Fibroblast of lung (primary cell): ENCODE measurements at places on chromosomes 16 and 17. TPM values are rescaled to one million over a fixed set of nuclear protein-coding genes. Genes with fewer than 3 reads are reported as not detected.
A peak's percentile ranks its signal among the peaks of the same experiment; 100 is the strongest.

DNA sequence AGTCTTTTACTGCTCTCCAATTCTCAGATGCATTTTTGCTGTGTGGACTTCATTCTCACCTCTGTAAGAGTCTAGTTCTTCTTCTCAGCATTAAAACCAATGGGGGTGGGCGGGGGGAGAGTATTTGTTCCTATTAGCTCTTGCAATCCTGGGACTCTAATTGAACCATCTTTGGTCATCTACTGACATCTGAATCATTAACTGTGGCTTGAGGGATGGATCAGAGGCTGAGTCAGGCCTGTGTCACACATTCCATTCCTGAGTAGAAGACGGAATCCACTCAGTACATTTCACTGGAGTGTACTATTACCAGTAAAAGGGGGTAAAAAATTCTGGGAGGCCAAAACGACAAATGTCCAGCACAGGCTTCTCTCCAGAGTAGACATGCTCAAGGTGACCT is 12.8 kb upstream of the ZNF23 start:
- DNase-seq, result peak; percentile 78

DNA sequence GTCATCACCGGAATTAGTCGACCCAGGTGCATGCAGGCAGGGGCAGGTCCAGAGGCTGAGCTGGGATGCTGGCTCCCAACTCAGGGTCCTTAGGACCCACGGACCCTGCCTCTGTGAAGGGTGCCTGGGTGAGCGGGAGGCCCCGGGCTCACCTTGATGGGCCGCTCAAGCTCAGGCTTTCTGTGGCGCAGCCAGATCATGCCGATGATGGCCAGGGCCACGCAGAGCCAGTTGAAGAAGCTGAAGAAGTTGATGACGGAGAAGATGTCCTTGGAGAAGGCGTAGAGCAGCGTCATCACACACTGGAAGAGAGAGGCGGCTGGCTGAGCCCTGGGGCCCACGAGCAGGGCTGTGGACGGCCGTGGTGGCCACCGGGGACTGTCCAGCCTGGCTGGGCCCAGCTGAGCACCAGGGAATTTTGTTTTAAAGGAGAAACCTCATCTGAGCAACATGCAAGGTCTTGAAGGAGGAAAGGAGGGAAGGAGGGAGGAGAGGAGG is 32.9 kb downstream of the SLC7A5 start:
- DNase-seq, result no peak

- no peak for DNase-seq
Observed at GRCh38 chr17:28325211-28325610, 6.2 kb downstream of the TMEM97 start.

DNA sequence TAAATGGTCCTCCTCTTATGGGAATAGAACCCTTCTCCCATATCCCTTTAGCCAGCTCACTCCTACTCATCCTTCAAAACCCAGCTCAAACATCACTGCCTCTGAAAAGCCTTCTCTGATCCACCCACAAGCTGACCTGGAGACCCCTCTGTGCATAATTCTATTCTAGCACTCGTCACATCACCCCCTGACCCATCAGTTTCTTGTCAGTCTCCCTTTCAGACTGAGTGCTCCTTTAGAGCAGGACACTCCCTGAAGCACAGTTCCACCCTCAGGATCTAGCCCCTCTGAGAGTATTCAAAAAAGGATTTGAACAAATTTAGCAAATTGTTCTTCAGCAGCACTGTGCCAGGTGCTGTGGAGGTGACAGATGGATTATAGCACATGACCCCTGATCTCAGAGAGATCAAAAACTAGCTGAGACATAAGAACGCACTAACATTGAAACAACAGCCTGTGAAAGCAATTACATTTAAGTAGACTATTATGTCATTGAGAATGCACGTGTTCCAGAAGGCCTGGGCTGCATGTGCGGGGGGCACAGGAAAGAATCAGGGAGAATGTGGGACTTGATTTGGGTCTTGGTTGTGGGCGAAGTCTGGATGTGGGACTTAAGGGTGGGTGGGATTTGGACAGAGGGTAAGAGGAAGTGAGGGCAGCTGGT is 43.5 kb downstream of the MRPS23 start:
- no peak for DNase-seq

- no peak for DNase-seq
Observed at GRCh38 chr17:83143817-83144231, 64.4 kb downstream of the METRNL start.

GRCh38 chr16:75806487-75806886 is 80.2 kb upstream of the CPHXL start:
- DNase-seq, result no peak

Gene SHISA6
- polyA plus RNA-seq, result not detected in 2 replicates

Gene COPRS
- polyA plus RNA-seq, result 98.7 and 108 TPM in 2 replicates
